Stimulated activated CD4-positive, alpha-beta T cell treated with anti-CD3 and anti-CD28 coated beads, Interleukin-1b, Interleukin-23, amount 100 ng/mL, for 4 hours (primary cell): ENCODE measurements at places on chromosomes 12 and 14.
A peak's percentile ranks its signal among the peaks of the same experiment; 100 is the strongest.

GRCh38 chr14:65738339-65738738 lies 325.8 kb downstream of the FUT8 start:
- DNase-seq: no peak

GRCh38 chr14:68708343-68708742 lies 84.5 kb downstream of the ZFP36L1 start:
- DNase-seq: no peak

DNA sequence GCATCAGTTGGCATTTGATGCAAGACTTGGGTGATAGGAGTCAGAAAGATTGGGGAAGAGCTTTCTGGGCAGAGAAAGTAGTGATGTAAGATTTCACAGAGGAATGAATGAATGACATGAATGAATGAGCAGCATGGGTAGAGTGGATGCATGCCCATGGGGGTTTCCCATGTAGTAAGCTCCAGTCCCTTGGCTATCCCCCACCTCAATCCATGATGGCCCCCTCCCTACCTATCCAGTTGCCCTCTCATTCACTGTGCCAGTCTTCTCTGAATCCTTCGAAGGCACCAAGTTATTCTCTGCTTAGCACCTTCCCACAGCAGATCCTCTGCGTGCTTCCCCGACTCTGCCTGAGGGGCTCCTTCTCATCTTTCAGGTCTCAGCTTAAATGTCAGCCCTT lies 32.0 kb downstream of the ERH start:
- DNase-seq: no peak

DNA sequence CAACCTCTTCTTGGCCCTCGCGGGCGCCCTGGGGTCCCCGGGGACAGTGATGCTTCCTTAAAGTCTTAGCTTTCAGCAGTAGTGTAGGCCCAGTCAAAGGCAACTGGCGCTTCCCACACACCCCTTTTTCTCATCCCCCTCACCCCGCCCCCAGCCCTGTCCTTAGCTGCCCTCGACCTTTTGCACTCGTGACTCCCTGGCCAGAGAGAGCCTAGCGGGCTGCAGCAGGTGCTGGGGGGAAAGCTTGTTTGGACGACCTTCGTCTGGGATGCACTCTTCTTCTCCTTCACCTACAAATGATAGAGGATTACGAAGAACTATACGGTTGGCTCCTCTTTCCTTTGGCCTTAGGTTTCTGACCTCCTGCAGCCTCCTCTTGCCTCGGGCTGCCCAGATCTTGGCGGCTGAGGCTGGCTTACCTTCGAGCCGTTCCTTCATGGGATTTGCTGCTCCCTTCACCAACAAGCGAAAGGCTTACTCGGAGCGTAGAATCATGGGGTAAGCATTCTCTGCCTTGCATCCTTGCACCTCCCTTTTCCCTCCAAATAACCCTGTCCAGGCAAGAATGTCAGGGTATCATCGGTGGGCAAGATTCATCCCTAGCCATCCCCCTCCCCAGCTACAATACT lies 815 bp downstream of the COQ10A start:
- DNase-seq: no peak

DNA sequence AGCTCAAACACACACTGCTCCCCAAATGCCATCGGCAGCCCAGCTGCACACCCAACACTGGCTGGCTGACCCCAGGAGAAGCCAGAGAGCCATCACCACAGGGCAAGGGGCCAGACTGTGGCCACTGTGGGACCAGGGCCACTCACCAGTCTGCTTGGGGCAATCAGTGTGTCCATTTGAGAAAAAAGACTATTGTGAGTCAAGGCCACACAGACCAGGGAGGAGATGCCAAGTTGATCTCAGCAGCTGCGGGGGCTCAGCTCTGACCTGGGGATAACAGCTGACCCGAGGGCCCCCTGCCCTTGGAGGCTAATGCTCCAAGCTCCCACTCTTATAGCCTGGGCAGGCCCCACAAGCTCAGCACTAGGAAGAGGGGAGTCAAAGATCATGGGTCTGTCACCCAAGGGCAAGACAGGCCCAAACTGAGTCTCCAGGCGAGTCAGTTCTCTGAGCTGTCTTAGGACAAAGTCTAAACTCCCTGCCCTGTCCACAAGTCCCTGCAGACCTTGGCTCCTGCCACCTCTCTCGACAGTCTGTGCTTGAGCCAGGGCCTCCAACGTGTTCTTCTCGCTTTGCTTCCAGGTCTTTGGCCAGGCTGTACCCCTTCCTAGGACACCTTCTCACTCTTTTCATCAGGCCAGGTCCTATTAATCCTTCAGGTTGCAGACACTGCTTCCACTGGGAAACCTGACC lies 30.1 kb upstream of the PNMA1 start:
- DNase-seq: no peak

DNA sequence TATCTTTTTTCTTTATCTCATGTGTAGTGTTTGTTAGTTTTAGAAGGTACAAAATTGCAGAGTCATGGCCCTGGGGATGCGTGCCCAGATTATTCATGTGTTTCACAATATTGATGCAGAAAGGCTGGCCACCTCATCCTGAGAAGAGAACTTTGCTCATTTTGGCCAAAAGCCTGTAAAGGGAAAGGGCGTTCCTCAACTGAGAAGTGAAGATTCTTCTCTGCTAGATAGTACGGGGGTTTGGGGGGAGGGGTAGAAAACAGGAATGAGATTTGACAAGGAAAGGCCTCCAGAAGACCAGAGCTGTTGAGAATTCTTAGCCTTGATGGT lies 1.7 kb downstream of the MGST1 start:
- no peak for DNase-seq

DNA sequence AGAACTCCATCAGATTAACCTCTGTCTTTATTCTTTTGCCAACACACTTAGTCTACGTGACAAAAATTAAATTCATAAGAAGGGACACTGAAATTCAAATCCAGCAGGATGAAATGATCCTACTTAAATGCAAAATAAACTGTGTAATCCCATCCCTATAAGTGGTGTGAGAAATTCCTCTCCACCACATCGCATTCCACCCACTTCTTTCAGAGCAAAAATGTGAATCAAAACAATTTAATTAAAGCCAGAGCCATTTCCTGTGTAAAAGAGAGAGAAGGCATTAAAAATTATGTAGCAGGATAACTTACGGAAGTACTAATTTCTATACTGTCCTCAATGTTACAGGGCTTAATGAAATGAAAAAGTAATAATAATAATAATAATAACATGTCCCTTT lies 844.3 kb downstream of the GALC start:
- no peak for DNase-seq

DNA sequence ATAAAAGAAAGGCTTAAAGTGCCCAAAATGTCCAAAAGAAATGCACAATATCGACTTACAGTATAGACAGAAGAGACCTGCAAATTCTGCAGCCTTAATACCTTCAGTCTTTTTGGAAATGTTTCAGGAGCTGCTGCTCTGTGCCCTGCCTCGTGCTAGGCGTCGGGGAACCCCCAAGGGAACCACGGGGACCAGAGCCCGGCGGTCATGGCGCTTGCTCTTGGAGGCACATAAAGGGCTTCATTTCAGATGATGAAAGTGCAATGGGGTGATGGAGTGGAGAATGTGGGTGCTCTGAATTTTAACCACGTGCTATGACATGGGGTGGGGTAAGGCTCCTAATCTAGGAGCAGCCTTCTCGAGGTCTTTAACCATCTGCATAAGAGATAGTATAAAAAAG lies 14.8 kb upstream of the AACS start:
- no peak for DNase-seq

- peak; percentile 93 for DNase-seq
Observed at GRCh38 chr14:104768437-104769323, 15.7 kb downstream of the SIVA1 start.

GRCh38 chr12:32437095-32437515 lies 37.7 kb downstream of the FGD4 start:
- no peak for DNase-seq

- no peak for DNase-seq
Observed at GRCh38 chr14:55348766-55349453, 62.7 kb downstream of the ATG14 start.

- no peak for DNase-seq
Observed at GRCh38 chr12:49091056-49091835, 3.4 kb downstream of the DHH start.

DNA sequence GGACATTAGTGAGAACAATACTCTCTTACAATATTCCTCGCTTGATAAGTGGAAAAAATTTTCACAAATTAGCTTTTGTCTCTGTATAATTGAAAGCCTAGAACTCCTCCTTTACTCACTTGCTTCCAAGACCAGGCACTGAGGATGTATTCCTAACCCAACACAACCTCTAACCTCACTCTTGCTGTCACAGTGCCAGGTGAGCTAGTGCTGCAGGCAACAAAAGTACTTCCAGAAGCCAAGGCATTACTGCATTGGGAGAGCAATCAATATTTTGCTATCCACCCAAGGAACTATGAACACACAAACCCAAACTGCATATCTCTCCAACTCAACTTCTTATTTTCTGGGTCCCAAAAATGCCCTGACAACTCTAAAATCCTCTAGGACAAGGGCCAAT lies 1081.0 kb downstream of the VRK1 start:
- DNase-seq: no peak

- DNase-seq: no peak
Observed at GRCh38 chr14:93970965-93971634, 5.3 kb downstream of the ASB2 start.

DNA sequence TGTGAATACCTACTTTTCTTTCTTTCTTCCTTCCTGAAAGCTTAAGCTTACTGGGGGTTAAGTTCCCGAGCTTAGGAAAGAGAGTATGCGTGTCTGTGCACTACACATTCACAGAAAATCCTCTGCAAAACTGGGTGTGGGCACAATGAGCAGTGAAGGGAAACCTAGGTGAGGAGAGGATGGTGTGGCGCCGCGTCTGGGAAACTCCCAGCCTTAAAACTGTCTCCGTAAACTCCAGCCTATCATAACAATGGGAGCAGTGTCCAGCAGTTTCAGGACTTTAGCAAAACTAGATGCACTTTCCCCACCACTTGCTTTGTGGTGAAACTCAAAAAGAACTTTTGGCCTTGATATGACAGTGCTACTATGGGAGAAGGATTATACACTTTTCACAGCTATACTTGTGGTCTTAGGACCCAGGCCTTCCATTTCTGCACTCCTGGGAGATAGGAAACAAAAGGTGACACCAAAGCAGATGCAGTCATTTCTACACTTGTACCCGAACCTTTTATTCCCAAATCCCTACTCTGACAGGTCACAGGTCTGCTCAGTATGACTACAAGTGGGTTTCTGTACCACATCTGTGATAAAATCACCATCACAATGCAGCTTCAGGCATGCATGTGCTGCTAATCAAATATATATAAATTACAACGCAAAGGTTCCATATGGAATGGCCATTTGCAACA lies 10.4 kb downstream of the AKAP5 start:
- DNase-seq: no peak

DNA sequence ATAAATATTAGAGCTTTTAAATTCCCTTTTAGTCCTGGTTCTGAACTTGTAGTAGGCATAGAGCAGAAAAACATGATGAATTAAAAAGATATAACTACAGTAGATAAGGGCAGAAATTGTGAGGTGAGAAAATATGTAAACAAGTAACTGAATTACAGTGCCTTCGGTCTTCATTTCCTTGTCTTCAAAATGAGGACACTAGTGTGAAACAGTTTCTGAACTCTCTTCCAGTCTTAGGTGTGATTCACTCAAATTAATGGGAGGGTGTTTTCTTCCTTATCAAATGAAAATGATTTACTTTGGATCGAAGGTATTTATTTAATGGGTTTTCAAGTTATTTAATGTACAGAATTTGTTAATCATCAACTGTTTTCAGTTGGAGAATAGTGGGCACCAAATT lies 1.5 kb downstream of the FGD4 start:
- no peak for DNase-seq

DNA sequence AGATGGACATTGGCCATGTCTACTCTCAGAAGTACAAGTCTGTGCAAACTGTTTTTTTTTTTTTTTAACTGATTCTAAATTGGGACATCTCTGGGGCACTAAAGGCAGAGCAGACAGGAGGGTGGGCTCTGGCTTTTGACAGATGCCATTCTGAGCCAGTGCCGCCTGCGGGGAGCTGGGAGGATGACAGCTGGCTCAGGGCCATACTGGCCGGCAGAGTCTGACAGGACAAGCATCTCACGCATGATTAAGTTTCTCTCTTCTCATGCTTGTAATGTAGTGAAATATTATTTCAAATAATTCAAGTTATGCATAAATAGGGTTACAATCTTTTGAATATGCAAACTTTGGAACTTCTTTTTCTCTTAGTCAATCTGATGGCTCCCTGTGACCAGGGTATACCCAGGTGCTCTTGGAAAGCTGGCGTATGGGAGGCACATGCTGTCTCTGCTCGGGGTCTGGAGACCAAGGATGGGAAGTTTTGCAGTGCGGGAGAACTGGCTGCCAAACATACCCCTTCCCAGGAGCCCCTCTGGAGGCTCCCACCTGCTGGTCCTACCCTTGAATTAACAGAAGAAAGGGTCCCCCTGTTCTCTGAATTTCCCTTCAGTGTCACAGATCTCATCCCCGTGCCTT lies 7.6 kb downstream of the CDCA4 start:
- no peak for DNase-seq

- no peak for DNase-seq
Observed at GRCh38 chr12:121789233-121789781, 4.2 kb downstream of the RHOF start.
